ENCODE measurements at places on chromosomes 13 and 19. TPM values are rescaled to one million over a fixed set of nuclear protein-coding genes. Genes with fewer than 3 reads are reported as not detected.

FGF14 gene
- not detected for total RNA-seq

AMER2 gene
- not detected for total RNA-seq

RPL13A gene
- total RNA-seq, result 2,327 TPM

MBD3L3 gene
- not detected for total RNA-seq

FGF21 gene
- total RNA-seq, result not detected

PDE4C gene
- total RNA-seq, result 0.15 TPM

KIR2DL1 gene
- not detected for total RNA-seq

GSX1 gene
- total RNA-seq, result not detected

FBXO27 gene
- total RNA-seq, result not detected

CD177 gene
- not detected for total RNA-seq

OR7E24 gene
- not detected for total RNA-seq

CEBPA gene
- 0.10 TPM for total RNA-seq

ZNF763 gene
- 1.9 TPM for total RNA-seq

PGLYRP2 gene
- 0.08 TPM for total RNA-seq

LENG8 gene
- total RNA-seq, result 248 TPM

PLVAP gene
- total RNA-seq, result not detected
